HCEC 1CT (cell line): ENCODE measurements at places on chromosomes 1 and 21.

GRCh38 chr1:19450811-19451515, 34.4 kb downstream of the CAPZB start:
- peak; percentile 96 for DNase-seq

DNA sequence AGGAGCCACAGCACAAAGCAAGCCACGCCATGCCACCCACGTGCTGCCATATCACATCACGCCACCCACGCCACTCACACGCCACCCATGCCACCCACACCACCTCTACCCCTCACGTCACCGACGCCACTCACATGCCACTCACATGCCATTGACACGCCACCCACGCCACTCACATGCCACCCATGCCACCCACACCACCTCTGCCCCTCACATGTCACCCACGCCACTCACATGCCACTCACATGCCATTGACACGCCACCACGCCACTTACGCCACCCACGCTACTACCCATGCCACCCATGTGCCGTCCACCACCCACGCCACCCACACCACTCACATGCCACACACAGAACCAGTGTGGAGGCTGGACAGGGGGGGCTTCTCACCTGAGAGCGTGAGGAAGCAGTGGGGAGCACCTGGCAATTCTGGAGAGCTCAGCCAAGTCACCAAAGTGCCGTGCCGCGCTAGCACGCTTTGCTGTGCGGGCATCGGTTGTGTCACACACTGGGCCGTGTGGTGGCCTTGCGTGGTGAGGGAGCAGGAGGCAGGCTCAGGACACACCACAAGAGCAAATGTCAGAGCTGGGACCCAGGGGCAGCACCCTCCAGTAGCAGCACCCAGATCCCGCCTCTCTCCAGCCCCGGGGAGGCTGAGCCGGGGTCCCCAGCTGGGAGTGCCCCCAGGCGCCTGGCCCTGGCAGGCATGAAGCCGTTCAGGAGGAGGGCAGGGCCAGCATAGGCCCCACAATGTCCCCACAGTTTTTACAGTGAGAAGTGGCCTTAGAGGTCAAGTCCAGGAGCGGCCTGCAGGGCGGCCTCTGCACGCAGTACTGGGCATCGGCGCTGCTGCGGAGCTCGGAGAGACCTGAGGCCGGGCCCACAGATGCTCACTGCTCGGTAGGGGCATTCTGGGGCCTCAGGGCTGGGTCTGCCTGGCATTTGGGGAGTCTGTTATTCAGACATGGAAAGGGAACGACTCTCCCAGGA, 70.0 kb downstream of the AGPAT3 start:
- no peak for DNase-seq

DNA sequence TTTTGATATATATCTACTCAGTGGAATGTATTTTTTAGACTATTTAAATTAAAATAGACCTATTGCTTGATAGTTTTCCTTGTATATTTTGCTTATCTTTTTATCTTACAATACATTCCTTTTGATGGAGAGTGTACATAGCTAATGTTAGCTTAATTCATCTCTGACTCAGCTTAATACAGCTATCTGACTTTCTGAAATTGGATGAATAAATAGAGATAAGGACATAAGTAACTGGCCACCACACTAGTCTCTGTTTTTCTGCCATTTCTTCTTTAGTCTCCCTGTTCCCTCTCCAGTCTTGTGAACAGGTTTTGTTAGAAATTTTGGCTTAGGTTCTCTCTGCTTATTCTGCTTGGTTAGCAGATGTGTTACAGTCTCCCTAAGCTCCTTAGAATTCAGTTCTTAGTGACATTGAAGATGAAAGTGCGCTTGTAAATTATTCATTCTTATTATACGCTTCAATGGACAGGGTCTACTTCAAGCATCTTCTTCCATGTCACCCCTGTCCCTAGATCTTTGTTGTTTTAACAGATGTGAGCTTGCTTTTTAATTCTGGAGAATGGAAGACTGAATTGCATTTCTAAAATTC, 59.6 kb downstream of the XPR1 start:
- DNase-seq = no peak

- DNase-seq = no peak
Observed at GRCh38 chr1:154810571-154810970, 59.5 kb downstream of the KCNN3 start.

DNA sequence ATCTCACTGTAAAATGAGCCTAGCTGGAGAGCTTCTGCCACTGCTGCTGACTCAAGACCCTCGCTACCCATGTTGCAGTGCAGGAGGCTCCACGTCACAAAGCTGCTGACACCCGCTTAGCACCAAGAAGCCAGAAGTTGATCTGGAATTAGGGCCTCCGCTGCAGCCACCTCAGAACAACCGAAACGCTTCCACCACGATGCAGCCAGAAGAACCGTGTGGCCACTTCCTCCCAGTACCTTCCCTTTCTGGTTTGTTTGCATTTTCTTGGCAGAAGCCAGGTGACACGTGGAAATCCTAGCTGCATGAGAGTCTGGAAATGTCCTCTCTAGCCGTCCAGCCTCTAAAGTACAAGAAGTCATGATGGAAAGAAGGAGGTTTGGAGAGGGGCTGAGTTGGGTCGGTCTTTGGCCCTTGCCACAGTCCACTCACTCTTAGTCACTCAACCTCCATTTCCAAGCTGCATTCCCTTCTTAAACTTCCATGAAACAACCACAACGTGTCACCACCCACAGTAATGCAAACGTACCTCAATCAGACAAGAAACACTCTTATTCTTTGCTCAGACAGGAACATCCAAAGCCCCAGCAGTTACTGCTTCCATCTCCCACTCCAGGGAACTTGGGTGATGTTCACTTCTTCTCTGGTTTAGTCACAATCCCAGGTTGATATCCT, 10.0 kb upstream of the CDA start:
- peak; percentile 56 for DNase-seq

DNA sequence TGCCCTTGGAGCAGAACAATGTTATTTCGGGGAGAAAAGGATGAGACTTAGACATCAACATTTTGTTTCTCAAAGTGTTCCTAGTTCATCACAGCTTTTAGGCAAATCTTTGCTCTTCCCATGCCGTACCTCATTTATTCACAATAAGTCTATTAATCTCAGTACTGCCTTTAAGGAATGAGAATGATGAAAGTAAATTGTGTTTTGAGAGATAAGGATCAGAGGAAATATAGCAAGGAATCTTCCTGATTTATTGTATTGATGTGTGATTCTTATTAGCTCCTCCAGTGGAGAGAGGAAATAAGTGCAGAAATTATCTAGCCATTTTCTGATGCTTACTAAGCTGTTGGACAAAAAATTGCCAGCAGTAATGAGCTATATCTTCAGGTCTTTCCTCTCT, 2.0 kb downstream of the POLR3C start:
- DNase-seq = no peak

DNA sequence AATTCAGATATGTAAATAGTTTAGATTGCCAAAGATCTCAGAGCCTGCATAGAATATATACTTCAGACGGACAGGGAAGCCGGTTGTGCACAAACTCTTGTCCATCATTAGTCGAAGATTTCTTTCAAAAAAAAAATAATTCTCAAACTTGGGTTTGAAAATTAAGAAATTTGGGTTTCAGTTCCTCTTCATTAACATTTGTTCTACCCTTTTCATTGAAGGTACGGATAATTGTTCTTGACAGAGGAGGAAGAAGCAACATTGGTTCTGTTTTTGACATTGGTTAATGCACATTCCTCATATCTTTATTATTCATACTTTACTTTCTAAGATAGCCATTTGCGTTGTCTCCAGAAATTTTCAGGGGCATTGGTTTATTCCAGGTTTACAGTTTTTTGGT, 38.0 kb upstream of the PRMT6 start:
- DNase-seq = no peak

GRCh38 chr21:19767546-19767945, 1230.7 kb upstream of the NCAM2 start:
- no peak for DNase-seq

- peak; percentile 55 for DNase-seq
Observed at GRCh38 chr1:77370161-77370560, 88.3 kb downstream of the AK5 start.

DNA sequence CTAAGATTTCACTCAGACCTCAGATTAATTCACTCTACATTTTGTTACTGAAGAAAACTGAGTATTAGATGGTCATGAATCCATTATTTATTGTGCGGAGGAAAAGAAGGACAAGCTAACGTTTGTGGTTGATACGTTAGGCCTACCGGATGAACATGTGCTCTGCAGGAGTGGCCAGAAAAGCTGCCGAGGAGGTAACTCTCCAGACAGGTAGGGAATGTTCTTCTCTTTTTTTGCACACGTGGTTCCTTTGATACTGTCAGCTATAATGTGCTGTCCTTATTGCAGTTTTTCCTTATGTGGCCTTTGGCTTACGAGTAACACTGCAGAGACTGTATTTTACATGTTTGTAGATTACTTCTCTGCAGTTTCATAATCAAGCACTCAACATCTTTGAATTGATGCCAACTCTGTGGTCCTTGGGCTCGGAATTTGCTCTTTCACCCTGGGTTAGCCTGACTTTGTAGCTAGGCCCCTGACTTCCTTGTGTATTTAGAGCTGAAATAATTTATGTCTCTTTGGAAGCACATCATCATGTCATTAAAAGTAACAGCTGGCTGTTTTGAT, 13.6 kb downstream of the MTR start:
- no peak for DNase-seq

DNA sequence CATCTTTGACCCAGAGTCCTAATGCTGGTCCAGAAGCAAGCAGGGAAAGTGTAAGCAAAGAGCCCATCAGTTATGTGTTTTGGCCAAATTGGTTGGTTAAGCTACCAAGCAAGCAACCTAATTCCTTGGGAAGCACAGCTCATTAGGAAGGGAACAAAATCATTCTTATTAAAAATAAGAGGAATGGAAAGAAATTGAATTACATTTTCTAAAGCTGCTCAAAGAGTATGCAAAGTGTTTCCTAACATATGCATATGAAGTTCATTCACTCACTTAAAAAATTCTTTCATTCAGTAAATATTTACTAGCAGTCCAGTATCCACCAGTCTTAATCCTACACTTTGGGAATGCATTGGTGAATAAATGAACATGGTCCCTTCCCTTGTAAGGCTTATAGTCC, 71.8 kb downstream of the RNF220 start:
- no peak for DNase-seq

DNA sequence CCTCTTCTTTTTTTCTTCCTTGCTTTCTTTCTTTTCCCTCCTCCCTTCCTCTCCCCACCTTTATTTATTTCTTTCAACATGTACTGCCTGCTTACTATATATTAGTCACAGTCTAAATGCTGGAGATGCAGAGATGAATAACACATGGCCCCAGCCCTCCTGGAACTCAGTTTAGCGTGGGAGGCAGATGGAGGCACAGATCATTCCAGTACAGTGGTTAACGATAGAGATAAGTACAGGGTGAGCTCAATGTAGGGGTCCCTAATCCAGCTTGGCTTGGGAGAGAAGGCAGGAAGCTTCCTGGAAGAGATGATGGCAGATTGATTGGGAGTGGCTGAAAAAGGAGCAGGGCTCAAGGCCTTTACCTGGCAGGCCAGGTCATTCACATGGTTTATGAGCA, 55.6 kb upstream of the PPP2R5A start:
- peak; percentile 69 for DNase-seq

DNA sequence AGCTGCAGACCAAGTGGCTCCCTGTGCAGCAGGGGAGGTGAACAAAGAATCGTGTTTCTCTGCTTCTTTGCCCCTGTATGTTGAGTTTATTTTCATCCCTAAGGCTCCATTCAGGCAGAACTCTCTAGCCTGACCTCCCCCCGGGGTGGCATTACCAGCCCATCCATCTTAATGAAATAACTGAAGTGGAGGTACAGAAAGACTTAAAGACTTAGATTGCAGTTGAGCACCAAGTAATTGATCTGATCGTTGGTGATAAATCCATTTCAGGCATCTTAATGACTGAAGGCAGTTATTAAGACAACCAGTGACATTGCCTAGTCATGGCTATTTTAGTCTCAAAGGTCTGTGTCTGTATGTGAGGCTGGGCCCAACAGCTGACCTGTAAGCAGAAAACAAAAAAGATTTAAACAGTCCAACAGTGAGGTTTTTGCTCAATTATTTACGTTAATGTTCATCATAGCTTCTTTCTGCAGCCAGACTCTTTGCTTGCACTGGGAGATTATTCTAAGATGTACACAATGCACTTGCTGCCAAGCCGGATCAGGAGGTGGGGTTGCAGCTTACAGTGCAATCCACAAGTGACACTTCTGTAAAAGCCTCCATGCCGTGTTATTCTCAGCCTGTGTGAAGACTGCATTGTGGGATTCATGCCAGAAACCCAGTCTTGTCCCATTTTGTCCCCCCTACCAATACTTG, 363.0 kb upstream of the DUSP10 start:
- no peak for DNase-seq

DNA sequence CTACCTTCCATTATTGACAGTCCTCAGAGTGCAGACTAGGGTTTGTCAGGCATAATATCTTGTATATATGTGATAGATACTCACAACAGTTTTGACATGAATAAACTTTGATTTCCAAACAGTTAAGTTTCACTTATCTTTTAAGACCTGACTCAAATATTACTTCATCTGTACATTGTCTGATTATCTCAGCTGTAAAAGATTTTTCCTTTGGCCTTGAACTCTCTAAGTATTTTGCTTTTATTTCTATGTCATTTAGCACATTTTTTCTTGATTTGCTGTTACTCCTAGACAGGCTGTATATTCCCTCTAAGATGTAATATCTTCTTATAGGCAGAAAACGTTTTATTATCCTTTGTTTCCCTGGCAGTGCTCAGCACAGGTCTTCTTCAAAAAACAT, 65.6 kb upstream of the DMRTA2 start:
- no peak for DNase-seq

DNA sequence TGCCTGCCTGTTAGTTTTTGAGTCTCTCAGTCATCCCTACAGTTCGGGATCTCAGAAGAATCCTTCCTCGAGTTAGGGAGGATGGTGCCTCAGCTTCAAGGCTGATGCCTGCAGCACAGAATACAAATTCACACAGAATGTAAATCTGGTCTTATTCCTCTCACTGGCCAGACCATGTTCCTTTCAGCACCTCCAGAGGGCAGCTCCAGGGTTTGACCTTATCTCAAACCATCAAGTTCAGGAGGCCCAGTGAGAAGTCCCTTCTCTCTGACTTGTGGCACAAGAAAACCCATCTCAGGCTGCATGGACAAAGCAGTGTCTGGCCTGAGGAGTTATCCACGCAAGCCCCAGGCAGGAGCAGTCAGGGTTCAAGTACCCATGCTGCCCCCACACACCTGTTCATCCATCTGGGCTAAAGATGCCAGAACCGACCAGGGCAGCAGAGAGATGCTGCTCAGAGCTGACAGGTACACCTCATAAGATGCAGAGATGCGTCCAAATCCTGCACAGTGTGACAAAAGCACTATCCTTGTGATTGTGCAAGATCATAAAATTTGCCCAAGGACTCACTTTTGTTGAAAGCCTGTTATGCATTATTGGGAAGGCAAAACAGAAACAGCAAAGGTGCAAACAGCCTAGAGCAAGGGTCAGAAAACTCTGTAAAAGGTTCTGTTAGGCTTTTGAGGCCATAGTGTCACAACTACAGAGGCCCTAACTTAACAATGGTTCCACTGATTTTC, 49.8 kb downstream of the BCAR3 start:
- no peak for DNase-seq

GRCh38 chr1:111221633-111222291, 5.8 kb upstream of the CHI3L2 start:
- no peak for DNase-seq

DNA sequence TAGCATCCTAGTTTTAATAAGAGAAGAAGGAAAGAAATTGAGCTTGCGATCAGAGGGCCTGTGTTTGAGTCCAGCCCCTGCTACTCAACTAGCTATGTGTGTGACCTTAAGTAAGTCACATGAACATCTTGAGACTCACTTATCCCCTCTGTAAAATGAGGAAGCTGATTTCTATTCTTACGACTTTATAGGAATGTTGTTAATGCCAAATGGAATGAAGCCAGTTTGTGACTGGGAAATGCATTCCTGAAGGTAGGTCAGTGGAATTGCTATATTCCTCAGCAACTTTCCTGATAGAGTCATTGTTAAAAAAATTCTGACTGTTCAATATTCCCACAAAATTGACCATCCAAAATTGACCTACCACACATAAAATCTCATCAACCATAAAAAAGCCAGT, 14.9 kb downstream of the FASLG start:
- DNase-seq = no peak
